Stimulated activated CD8-positive, alpha-beta memory T cell treated with anti-CD3 and anti-CD28 coated beads, Interleukin-4, amount 100 ng/mL, for 1 hour (primary cell): ENCODE measurements at places on chromosomes 6 and 20.

- DNase-seq: no peak
Observed at GRCh38 chr6:21142741-21143140, 450.8 kb upstream of the SOX4 start.

- no peak for DNase-seq
Observed at GRCh38 chr20:51691703-51692102, 76.5 kb downstream of the ATP9A start.

- DNase-seq: no peak
Observed at GRCh38 chr6:162085561-162085960, 642.0 kb downstream of the PRKN start.

DNA sequence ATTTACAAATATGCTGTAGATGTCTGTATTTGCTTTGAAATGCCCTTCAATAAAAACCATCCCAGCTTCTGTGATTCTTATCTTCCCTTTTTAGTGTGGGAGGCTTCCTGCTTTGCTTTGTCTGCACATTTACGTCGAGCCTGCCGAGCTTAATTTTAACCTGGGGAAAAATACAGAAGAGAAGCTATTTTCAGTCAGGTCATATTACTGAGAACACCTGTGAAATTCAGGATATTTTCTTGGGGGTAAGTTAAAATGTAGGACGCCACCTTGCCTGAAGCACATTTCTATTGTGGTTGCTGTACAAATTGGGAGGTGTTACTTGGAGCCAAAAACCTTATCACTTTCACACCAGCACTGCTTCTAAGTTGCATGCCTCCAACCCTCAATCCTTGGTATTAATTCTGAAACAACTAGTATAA lies 43.6 kb upstream of the FUCA2 start:
- no peak for DNase-seq

DNA sequence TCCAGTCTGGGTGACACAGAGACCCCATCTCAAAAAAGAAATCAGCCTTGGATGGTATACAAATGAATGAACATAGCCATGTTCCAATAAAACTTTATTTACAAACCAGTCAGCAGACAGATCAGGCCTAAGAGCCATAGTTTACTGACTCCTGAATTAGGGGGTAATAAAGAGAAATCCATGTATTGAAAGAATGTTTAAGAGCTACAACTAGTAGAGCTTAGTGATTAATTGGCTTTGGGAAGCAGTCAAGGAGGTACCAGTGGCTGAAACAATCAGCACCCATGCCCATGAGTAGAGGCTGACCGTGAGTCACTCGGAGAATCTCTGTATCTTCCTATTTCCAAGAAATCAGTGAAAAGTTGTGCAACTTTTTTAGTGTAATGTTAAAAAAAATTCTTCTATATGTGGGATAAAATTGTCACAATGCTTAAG lies 223.6 kb upstream of the RREB1 start:
- no peak for DNase-seq

- no peak for DNase-seq
Observed at GRCh38 chr6:50842861-50843384, 24.3 kb downstream of the TFAP2B start.

GRCh38 chr20:25277941-25278521 lies 30.1 kb downstream of the PYGB start:
- no peak for DNase-seq

- DNase-seq: no peak
Observed at GRCh38 chr6:51618563-51618962, 468.9 kb downstream of the PKHD1 start.
